ENCODE measurements at places on chromosomes 11 and 22.

GRCh38 chr22:19052941-19053541, 69.2 kb downstream of the DGCR2 start:
- DNase-seq = no peak

DNA sequence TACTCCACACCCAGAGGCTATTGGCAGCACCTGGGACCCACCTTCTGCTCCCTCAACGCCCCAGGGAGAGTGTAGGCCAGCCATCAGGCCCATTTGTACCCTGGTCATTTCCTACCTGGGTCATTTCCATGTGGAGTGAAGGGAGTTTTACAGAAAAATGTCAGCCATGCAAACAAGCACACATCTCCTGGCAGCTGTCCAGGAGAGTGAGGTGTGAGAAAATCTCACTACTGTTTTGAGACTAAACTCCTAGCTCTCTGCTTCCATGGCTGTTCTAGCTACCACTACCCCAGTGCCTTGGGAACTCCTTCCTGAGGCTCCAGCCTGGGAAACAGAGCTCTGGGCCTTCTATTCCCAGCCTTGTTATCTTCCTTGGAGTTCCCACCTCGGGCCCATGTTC, 2.8 kb upstream of the TMPRSS13 start:
- no peak for DNase-seq

DNA sequence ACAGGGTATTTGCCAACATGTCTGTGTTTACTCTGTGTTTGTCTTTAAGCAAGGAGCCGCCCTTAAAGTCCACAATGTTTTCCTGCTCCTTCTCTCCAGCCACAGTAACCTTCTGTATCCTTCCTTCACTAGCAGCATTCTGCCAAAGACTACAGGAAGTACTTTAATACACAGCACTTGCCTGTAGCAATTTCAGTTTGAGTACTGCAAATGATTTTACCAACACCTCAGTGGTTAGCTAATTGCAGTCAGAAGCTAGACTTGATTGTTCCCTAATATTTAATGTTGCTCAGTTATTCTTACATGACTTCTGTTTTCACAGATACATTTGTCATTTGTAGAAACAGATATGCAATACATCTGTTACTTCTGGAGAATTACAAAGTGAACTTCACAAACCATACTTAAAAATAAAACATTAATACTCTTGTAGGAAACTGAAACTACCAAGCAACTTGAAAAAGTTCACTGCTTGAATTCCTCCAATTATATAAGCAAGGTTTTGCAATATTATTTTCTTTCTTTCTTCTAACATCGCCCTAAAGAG, 69.1 kb downstream of the FCHSD2 start:
- DNase-seq = no peak

DNA sequence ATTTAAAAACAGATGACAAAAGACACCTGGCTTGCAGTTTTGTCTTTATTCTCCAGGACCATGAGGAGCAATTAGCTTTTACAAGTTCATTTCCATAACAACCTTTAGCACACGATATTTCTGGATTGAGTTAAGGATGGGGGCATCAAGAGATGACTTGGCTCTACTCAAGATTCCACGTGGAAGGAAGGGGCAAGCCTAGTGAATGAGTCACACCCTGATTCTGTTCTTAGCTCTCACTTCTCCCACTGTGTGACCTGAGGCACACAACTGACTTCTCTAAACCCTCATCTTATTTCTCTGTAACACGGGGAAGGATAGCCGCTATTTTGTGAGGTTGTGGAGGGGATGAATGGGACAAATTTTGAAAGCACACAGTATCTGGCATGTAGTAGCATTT, 185.5 kb downstream of the KIRREL3 start:
- no peak for DNase-seq

- DNase-seq = no peak
Observed at GRCh38 chr11:60772666-60773065, 12.5 kb upstream of the MS4A10 start.

- DNase-seq = no peak
Observed at GRCh38 chr11:359181-359714, 10.1 kb upstream of the B4GALNT4 start.

DNA sequence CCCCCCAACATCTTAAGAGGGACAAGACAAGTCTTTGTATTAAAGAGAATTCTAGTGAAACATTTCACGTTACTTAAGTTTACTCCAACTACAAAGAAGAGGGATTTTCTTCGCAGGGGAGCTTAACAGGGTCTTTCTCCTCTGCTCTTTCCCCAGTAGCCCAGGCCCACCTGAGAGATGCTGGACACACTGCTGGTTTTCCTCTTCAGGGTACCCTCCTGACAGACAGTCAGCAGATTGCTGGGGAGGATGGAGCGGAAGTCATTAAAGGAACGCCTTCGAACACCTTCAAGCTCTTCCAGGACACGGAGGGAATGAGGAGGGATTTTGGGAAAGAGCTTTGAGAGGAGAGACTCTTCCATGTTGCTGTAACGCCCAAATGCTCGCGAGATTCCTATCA, 39.1 kb downstream of the PI4KA start:
- no peak for DNase-seq

- no peak for DNase-seq
Observed at GRCh38 chr11:117900720-117901440, 24.4 kb upstream of the FXYD6 start.

GRCh38 chr11:29448246-29448877, 568.5 kb downstream of the KCNA4 start:
- no peak for DNase-seq
